Fibroblast of villous mesenchyme (primary cell): ENCODE measurements at places on chromosomes 13 and 19. TPM values are rescaled to one million over a fixed set of nuclear protein-coding genes. Genes with fewer than 3 reads are reported as not detected.

DNA sequence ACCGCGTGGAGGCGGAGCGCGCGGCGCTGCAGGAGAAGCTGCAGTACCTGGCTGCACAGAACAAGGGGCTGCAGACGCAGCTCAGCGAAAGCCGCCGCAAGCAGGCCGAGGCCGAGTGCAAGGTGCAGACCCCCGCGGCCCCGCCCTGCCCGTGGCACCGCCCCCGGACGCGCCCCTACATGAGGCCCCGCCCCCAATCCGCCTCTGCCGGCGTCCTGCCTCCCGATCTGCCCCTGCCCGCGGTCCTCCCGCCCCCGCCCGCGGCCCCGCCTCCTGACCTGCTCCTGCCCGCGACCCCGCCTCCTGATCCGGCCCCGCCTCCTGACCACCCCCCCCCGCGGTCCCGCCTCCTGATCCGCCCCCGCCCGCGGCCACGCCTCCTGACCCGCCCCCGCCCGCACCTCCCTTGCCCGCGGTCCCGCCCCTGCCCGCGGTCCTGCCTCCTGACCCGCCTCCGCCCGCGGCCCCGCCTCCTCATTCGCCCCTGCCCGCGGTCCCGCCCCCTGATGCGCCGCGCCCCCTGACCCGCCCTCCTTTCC lies 11.7 kb downstream of the PRR36 start:
- DNase-seq = peak; percentile 22

- DNase-seq = peak; percentile 95
Measured at GRCh38 chr19:2970201-2970835, 7.0 kb upstream of the TLE6 start.

- DNase-seq = peak; percentile 99
Measured at GRCh38 chr13:98173431-98174152, 3.5 kb downstream of the RNF113B start.

DNA sequence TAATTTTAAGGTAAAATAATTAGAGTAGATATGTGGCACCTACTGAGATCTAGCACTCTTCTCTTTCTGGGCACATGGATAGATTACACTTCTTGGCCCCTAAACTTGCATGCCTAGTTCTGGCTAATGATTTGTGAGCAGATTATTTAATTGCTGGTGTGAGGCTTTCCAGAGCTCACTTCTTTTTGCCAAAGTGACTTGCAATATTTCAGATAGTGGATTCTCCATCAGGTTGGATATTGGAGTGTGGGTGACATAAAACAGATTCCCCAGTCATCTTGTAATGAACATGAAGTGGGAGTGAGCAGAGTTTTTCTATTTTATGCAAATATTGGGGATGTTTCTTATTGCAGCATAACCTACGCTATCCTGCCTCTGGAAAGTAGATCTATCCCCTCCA lies 247.9 kb downstream of the KLF5 start:
- DNase-seq = no peak

DNA sequence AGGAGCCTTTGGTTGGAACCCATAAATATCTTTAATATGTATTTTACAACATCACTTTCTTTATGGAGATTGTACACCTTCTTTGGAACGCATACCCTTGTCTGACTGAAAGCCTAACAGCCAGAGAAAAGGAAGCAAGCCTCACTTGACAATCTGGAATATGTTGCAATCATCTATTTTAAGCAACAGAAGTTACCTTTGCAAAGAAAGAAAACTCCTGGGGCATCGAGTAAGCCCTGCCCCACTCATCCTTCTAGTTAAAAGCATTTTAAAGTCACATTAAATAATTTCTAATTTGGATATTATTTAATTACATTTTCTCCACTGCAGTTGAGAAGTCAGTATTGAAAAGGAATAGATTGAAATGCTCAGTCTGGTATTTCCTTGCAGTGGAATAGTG lies 542.7 kb downstream of the MYO16 start:
- DNase-seq = no peak

GRCh38 chr13:46604226-46604990 lies 51.4 kb downstream of the LRCH1 start:
- no peak for DNase-seq

DNA sequence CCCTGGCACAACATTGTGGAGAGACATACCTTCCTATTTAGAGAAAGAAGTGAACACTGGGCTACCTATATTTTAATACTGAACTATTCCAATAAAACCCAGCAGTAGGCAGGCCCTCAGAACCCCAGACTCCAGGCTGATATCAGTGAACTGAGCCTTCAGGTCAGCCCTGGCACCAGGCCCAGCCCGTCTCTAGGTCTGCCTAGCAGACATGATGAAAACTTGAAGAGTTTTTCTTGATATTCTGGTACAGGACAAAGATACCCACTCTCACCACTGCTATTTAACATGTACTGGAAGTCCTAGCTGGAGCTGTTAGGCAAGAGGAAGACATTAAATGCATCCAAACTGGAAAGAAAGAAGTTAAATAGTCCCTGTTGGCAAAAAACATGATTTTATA lies 396.6 kb upstream of the SPRY2 start:
- no peak for DNase-seq

DNA sequence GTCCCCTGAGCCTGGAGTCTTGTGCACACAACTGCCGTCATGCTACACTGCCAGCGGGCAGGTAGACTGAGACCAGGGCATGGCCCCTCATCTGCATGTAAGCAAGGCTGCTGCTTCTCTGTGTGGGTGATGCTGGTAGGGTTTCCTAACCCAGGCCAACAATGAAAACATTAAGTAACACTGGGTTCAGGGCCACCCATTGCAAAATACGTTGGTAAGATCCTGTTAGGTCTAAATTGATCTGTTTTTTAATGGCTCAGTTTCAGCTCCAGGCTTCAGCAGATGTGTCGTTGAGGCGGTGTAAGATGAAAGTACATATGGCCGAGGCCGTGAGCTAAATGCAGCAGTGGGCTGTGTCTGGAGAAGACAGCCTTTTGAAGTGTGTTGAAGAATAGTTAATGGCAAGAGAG lies 383.4 kb downstream of the IRS2 start:
- DNase-seq = no peak

DNA sequence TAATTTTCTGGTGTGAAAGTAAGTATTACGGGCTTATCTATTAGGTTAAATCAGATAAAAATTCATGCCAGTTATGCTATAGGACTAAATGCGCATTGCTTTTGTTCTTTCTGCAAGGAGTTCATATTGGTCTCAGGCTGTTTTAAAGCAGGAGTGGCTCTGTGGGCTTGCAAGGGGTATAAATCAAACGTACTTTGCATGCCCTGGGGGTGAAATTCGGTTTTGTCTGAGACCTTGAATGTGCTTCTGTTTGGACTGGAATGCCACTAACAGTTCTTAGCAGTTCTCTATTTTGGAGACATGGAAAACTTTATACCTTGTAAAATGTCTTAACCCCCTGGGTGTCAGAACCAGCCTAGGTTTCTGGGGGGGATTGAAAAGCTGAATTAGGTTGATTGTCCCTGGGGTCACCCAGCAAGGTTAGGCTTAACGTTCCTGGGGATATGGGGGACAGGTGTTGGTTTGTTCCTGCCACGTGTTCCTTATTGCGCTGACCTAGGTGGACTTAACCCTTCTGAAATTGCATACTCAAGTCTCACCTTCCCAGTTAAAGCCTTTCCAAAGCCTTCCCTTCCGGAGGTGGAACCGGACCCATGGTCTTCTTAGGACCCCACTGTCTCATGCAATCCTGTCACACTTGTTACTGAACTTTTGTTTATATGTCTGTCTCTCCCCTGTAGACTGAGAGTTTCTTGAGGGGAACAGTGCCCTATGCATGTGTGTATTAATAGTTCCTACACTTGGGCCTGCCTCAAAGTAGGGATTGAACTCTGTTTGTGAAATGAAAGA lies 182.2 kb downstream of the LMO7 start:
- no peak for DNase-seq

GRCh38 chr19:5026706-5027273 lies 57.9 kb downstream of the KDM4B start:
- DNase-seq = no peak

- DNase-seq = no peak
Measured at GRCh38 chr13:45068036-45069001, 52.0 kb upstream of the GTF2F2 start.

- no peak for DNase-seq
Measured at GRCh38 chr19:43634506-43634871, 5.2 kb downstream of the CADM4 start.

DNA sequence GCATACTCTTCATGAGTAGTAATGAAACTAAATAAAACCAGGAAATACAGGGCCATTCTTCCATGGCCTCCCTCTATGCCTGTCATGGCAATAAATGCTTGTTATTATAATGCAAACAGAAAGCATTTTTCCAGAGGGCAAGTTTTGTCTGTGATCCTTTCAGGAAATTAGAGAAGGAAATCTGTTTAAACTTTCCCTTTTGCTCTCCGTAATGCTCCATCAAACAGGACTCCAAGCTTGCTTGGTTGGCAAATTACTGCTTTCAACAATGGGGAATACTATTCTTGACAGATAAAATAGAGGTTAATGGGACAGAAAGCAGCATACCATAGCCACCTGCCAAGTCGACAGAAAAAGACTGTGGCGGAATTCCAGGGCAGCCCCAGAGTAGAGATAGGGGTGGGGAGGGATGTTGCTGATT lies 252.5 kb downstream of the LHFPL6 start:
- no peak for DNase-seq

DNA sequence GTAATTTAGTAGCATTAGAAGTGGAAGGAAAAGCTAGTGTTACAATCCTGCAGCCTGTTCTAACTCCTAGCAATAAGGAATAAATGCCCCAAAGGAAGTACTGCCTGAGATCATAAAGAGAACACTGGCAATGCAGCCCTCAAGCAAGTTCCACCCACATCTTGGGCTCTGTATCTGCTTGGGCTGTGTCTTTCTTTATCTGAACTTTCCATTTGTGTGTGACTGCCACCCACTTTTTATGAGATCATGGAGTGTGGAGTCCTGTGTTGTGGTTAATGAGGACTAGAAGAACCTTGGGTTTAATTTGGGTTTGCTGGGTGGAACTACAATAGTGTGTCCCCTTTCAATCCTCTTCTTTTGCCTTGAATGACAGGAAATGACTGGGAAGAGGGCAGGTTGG lies 38.2 kb downstream of the RFXAP start:
- no peak for DNase-seq

DNA sequence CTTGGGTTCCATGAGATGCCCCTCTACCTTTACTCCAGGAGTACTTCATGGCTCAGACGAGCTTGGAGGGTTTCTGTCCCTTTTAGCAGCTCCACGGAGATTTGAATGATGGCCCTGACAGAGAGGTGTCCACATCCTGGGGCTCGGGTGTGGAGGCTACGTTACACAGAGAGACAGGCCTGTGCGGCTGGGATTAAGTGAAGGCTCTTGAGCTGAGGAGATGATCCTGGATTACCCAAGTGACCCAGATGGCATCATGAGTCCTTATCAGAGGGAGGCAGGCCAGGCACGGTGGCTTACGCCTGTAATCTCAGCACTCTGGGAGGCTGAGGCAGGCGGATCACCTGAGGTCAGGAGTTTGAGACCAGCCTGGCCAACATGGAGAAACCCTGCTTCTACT lies 12.4 kb downstream of the DPP9 start:
- DNase-seq = no peak

GRCh38 chr19:13576726-13577125 lies 70.4 kb upstream of the CACNA1A start:
- no peak for DNase-seq

- peak; percentile 86 for DNase-seq
Measured at GRCh38 chr13:113816946-113817859, 46.7 kb downstream of the GAS6 start.

DNA sequence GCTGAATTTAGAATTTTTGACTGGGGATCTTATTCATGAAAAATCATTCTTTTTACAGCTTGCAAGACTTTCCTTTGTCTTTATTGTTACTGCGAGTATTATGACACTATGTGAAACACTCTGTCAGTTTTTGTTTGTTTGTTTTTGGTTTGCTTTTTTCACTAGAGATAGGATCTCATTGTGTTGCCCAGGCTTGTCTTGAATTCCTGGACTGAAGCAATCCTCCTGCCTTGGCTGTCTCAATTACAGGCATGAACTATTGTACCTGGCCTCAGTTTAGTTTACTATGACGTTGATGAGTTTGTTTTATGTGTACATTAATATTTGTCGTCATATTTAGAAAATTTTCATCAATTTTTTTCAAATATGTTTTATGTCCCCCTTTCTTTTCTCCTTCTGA lies 1030.0 kb upstream of the PRR20A start:
- no peak for DNase-seq

- DNase-seq = peak; percentile 31
Measured at GRCh38 chr13:24500977-24501376, 11.6 kb downstream of the PARP4 start.

GRCh38 chr19:15453091-15453578 lies 3.4 kb upstream of the WIZ start:
- no peak for DNase-seq

DNA sequence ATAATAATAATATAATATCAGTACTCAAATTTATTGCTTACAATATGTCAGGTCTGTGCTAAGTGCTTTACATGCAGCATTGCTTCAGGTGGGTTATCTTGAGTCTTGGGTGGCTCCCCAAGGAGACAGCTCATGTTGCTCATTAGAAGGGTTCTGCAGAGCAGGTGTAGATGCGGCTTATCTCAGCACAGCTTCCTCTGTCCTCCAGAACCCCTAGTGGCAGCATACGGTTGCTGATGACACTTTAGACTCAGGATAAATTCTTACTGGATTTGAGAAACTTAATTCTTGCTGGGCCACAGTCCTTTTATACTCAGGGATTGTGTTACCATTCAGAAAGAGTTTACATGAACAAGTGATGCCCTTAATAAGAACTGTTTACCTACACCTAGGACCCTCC lies 8.9 kb downstream of the COG3 start:
- no peak for DNase-seq

DNA sequence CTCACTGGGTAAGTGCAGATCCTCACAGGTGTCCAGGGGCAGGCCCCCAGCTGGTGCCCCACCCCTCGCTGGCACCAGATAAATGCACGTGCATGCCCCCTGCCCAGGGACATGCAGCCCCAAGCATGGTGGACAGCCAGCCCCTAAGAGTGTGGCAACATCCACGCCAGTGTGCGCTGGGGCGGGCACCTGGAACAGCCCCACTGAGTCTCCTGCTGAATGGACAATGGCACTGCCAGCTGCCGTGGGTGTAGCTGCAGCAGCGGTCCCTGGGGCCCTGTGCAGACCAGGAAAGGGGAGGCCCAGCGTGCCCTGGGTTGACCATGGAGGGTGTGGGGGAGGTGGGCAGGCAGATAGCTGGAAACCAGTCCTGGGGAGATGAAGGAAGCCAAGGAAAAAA lies 538.7 kb upstream of the SGCG start:
- DNase-seq = no peak

GRCh38 chr13:78841358-78841963 lies 182.5 kb upstream of the OBI1 start:
- DNase-seq = no peak

- DNase-seq = no peak
Measured at GRCh38 chr19:28829762-28830161, 383.2 kb downstream of the UQCRFS1 start.

- no peak for DNase-seq
Measured at GRCh38 chr13:106349080-106349931, 186.2 kb downstream of the EFNB2 start.

GRCh38 chr19:53013621-53014020 lies at the start of gene ERVV-1:
Gene ERVV-1, plus strand, starts transcription at chr19:53013921. Its CDS starts 170 bp downstream, at chr19:53014091.
- no peak for DNase-seq

The CGB8 gene
- not detected in 2 replicates for total RNA-seq

The VSTM2B gene
- total RNA-seq = not detected in 2 replicates

The KLK11 gene
- total RNA-seq = not detected in 2 replicates

The PCDH17 gene
- under 0.01 and 0.86 TPM in 2 replicates for total RNA-seq

The GCDH gene
- 17.3 and 19.6 TPM in 2 replicates for total RNA-seq

The HIPK4 gene
- total RNA-seq = under 0.01 TPM in 2 replicates

The RASIP1 gene
- total RNA-seq = 0.97 and 2.6 TPM in 2 replicates

The KXD1 gene
- total RNA-seq = 92.8 and 93.1 TPM in 2 replicates

The CDX2 gene
- not detected in 2 replicates for total RNA-seq

The TEKTIP1 gene
- total RNA-seq = not detected in 2 replicates

The KIR2DL3 gene
- total RNA-seq = not detected in 2 replicates

The NXNL1 gene
- not detected in 2 replicates for total RNA-seq
